ENCODE measurements at places on chromosomes 6 and 20.

DNA sequence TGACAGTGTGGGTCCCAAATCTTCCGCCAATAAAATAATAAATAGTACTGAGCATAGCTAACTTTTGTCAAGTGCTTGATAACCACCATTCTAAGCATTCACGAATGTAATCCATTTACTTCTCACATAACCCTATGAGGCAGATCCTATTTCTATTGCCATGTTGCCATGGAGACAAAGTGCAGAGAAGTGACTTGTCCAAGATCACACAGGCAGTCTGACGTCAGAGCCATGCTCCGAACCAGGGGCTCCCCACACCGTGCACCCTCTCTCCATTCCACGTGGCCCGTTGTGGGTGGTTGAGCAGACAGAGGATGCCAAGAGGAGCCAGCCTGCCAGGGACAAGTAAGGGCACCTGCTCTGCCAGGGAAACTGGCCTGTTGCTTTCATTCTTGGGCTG lies 38.9 kb downstream of the CDH22 start:
- DNase-seq = no peak

DNA sequence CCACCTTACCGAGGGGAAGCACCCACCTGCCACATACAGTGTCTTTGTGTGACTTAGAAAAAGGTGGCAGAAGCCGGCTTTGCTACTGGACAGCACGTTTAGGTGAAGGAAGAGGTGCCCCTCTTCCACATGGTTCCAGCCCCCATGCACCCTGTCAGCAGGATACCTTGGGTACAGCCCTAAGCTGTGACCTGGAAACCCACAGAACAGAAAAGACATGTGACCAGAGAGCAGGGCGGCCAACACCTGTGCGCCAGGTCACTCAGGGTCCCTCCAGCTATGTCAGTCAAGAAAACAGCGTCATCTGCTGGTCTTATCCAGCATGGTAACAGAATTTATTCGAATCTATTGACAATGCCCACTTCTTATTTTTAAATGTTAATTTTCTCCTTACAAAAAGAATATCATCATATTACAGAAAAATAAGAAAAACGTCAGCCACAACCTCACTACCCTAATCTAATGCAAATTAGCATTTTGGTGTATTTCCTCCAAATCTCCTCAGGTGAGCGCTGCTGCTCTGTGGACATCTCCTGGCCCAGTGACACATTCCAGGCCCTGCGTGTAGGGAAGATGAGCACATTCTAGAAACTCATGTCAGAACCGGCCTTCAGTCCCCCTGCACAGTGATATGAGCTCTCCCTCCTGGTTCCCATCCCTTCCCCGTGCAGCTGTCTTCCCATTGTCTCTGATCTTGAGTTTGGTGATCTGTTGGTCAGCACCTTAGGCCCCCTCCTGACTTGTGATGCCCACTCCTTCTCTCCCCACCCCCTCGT lies 37.2 kb downstream of the GTF2H5 start:
- DNase-seq = no peak

- no peak for DNase-seq
Observed at GRCh38 chr6:43383021-43383667, 13.7 kb upstream of the ZNF318 start.

- DNase-seq = no peak
Observed at GRCh38 chr20:32132911-32133549, 23.5 kb downstream of the TM9SF4 start.

DNA sequence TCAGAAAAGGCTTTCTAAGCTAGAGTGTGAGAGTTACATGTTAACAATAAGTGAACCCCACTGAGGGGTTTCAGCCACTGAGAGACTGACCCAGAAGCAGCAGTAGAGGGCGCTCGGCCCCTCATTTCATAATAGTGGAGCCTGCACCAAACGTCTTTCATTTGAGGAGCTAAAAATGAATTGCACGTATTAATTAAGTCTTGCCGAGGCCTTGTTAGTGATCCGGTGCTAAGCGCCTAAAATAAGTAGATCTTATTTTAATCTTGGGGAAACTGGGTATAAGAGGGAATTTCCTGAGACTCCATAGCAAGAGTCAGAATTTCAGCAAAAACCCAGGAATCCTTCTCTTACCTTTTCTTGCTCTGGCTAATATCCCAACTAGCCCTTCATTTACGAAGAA lies 209.7 kb downstream of the FARS2 start:
- DNase-seq = peak; percentile 64

DNA sequence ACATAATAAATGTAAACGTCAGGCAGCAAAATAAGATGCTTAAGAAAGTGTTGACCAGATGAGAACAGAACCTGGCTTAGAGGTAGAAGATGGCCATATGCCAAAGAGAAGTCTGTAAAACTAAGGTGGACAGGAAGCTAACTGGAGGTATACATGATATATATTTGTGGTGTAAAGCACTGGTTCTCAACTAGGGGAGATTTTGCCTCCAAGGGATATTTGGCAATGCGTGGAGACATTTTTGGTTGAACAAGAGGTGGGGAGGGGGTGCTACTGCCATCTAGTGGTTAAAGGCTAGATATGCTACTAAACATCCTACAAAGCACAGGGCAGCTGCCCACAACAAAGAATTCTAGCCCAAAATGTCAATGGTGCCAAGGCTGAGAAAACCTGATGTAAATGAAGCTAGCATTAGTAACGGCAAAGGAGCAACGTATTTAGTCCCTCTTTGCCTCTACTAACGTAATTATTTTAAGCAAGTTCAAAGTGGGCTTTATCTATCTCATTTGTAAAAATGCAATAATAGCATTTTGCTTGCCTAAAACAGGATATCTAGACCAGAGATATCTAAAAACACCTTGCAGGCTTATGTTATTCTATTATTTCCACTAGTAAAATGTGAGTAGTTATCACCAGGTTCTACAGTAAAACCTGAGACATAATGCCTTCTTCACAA lies 182.6 kb downstream of the RNGTT start:
- peak; percentile 41 for DNase-seq

DNA sequence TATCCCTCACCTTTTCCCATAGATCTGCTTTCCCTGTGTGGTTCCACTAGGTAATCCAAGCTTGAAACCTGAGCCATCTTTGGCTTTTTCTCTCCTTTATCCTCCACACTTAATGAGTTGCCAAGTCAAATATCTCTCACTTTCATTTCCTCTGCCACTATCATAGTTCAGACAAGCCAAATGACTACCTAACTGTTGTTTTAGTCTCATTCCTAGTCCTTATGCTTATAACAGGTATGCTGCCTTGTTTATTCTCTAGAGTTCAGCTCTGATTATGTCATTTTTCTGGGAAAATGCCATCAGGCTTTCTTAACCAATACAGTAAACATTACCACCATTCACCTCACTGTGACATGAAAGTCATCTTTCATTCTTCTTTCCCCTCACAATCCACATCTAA lies 6.5 kb downstream of the EFHC1 start:
- no peak for DNase-seq

DNA sequence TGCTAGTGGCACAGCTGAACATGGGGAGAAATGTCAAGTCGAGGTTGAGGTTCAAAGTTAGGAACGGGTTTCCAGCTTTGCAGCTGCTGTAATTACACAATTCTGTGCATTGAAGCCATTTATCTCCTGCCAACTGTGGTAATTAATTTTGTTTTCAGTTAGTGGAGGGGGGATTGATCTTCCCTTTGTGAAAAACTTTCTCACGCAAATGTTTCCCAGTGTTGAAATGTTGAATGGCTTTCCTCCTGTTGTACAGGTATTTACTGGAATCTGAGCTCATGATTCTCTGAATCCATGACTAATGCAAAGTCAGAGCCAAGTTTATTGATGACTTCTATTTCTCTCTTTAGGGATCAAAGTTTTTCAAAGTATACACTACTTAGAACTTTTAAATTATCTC lies 198.4 kb upstream of the SLC35B3 start:
- no peak for DNase-seq

GRCh38 chr20:35055445-35056276 lies 36.9 kb downstream of the TRPC4AP start:
- DNase-seq = no peak

- DNase-seq = no peak
Observed at GRCh38 chr6:112571488-112572270, 224.5 kb downstream of the RFPL4B start.

DNA sequence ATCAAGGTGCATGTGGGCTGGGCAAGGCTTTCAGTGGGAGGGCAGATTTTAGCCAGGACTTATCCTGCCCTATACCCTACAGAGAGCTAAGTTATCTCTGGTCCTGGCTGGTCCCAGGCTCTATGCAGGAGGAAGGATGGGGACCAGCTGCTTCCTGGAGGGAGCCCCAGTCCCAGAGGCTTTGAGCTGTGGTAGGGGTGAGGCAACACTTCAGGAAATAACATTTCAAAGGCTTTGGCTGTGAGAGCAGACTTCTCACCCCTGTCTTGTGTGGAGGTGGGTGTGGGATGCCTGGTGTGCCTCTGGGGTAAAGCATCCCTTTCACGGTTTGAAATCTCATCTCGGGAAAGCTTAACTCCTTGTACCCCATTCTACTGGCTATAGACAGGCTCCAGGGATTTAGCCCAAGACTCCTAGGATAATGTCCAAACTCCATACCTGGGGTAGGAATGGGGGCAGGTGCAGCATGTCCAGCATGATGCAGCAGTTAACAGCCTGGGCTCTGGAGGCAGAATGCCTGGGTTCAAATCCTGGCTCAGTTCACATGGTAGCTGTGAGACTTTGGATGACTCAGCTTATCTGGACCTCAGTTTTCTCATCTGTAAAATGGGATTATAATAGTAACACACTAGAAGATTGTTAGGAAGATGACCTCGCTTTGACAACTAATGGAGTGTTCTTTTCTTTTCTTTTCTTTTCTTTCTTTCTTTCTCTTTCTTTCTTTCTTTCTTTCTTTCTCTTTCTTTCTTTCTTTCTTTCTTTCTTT lies 27.5 kb upstream of the SIRPA start:
- no peak for DNase-seq

- no peak for DNase-seq
Observed at GRCh38 chr20:60764771-60765170, 487.3 kb upstream of the CDH4 start.

- no peak for DNase-seq
Observed at GRCh38 chr20:22282696-22283095, 301.7 kb downstream of the FOXA2 start.

- no peak for DNase-seq
Observed at GRCh38 chr6:106688177-106688951, 59.0 kb downstream of the QRSL1 start.

DNA sequence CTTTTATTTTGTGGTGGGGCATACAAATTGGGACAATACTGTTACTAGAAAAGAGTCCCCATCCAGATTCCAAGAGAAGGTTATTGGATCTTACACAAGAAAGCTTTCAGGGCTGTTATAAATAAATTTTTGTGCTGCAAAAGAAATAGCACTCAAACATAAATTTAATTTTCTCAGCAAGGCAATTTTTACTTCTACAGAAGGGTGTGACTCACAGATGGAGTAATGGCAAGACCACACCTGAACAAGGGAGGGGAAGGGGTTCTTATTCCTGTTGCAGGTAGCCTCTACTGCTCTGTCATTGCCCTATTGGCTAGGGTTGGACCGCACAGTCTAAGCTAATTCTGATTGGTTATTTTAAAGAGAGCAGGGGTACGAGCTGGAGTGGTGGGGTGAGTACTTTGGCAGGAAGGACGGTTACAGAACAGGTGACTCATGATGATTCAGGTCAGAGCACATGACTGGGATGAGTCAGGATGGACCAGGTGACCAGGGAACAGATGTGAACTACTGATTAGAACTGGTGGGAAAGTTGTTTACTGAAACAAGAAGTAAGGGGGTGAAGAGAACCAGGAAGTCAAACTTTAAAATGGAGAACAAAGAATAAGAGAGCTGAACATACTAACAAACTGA lies 41.1 kb downstream of the CNR1 start:
- no peak for DNase-seq

DNA sequence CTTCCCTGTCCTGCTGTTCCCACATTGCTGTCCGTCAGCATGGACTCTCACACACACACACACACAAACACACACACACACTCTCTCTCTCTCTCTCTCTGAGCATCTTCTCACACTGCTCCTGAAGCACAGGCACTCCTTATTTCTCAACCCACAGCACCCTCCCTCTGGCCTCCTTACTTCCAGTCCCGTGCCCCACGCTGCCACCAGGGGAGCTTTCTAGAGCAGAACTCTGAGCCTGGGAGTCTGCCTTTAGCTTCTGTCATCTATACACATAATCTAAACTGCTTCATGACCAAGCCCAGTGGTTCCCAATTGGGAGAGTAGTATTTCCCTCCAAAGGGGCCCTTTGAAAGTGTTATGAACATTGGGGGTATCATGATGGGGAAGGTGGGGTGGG lies 29.1 kb downstream of the HECA start:
- DNase-seq = peak; percentile 52

DNA sequence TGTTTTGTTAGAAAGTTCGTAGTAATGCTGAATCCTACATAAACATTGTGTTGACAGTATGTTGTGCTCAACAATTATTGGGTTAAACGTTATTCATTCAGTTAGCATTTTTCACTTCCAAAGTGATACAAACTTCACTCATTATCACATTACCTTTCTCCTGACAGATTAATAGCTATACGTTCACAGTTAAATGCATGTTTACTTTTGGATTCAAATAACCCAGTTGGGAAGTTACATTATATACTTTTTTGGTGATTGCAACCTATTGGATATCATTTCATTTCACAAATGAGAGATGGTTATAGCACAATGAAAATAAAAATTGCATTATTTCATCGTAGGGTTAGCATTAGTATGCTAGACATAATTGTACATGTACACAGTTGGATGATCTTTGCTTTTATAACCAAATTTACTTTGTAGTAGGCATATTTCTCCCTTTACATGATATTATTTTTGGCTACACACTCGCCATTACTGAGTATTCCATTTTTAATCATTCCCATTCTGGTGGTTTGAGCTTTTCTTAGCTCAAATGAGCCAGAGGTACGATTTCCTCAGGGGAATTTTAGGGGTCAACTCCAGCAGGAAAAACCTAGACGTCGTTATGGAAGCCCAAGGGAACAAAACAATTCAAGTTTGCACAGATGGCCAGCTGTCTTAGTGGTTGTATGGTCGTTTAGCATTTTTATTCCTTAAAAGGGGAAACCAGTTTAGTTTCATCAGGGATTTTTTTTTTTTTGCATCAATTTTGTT lies 2.1 kb upstream of the HIVEP1 start:
- no peak for DNase-seq

GRCh38 chr20:46349035-46349741 lies 40.9 kb upstream of the CDH22 start:
- peak; percentile 68 for DNase-seq

- DNase-seq = no peak
Observed at GRCh38 chr6:54282186-54282585, 26.1 kb upstream of the TINAG start.

GRCh38 chr6:37625591-37626374 lies 71.9 kb downstream of the MDGA1 start:
- no peak for DNase-seq

DNA sequence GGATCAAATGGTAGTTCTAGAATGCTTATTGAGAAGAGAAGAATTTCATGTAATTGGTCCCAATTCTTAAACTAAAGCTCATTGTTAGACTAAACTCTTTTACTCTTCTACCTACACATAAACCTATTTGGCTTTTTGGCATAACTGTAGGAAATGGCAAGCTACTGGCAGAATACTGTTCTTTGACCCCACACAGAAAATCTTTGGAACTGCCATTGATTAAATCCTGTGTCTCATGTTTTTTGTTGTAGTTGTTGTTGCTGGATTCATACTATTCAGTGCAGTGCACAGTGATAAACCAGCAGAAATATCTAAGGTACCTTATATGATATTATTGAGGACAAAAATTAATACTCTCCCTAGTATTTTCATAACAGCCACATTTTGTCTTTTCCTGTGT lies 242.1 kb upstream of the SGK1 start:
- DNase-seq = no peak
